ENCODE measurements at places on chromosomes 5 and 9.

DNA sequence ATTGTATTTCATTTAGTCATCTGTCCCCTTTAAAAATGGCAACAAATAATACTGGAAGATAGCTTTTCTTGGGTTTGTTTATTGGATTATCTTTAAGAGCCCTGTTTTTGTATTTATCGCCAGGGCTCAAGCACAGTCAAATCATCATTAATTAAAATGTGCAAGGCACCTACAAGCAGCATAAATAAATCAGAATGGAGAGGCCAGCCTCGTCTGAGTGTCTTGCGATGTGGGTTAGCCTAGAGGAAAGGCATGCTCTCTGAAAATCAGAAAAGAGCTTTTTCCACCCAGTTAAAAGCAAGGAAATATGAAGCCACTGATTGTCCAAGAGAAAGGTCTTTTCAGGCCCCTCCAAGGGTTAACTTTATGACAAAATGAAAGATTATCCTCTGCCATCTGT, 31.8 kb downstream of the ZFAND5 start:
- no peak for DNase-seq

- no peak for DNase-seq
Observed at GRCh38 chr5:180067986-180068385, 3.6 kb downstream of the RNF130 start.

GRCh38 chr5:61551637-61552313, 219.7 kb downstream of the ZSWIM6 start:
- no peak for DNase-seq

DNA sequence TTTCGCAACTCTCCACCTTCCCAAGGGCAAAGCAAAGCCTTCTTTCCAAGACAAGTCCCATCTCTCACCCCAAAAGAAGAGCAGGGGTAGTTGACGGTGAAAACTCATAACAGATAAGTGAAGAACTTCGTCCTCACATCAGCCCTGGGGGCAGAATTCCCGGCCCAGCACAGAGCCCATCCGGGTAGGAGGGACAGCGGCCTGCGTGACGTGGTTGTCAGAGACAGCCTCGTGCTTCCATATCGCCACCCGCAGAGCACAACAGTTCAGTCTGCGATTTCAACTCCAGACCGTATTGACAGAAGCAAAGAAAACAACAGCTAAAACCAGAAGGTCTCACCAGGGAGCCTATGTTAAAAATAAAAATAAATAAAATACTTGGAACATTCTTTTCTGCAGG, 273.2 kb downstream of the SYK start:
- no peak for DNase-seq

DNA sequence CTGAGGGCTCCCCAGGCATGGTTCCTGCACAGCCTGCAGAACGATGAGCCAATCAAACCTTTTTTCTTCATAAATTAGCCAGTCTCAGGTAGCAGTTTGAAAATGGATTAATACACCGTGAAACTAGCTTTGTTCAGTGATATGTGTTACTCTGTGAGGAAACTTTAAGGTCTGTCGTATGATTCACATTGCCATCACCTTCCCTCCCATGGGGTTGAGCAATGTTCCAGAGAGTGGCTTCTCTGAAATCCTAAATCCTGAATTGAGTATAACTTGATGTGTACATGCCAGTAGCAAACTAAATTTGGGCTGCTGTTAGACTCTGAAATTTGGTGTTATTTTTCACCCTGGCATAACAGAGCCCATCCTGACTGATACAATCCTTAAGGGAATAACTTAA, 866.4 kb upstream of the C9orf72 start:
- DNase-seq, result no peak

DNA sequence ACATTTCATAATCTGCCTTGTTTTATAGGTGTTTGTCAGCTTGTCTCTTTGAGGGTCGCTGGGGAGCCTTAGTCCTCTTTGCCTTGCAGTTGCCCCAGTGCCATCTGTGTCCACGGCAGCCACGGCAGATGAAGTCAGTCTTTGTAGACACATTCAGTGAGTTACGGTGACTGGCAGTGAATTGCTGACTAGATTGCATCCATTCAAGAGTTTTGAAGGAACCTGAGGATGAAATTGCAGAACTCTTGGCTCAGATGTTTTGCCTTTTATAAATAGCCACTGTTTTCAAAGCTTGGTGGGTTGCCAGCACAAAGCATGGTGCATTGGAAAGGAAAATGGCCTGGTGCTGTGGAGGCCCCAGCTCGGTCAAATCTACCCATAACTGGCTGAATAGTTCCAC, 125.6 kb downstream of the TRIO start:
- no peak for DNase-seq

GRCh38 chr5:22665801-22666200, 187.3 kb downstream of the CDH12 start:
- DNase-seq, result no peak

DNA sequence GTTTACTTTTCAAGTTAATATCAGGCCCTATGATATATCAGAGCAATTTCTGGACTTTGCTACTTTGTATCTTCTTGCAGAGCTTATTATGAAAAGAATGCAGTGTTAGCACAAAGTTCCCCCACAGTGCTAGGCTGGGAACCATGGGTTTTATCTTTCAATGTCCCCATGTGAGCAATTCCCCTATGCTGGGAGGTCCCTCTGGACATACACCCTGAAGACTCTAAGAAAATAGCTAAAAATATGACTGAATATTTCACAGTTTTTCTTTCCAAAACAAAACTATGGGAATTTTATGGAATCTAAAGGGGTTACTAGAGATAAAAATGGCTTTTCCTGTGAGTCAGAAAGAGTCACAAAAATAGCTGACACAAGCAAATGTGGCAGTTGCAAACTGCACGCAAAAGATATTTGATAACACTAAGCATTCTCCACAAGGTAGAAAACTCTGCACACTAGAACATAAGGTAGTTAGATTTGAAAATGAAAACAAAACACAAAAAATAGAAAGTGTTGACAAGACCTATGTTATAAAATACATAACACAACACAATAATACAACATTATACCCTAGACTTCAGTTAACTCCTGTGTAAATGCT, 487.5 kb upstream of the GRIN3A start:
- DNase-seq, result no peak

GRCh38 chr9:36543916-36544315, 28.8 kb upstream of the MELK start:
- no peak for DNase-seq

- no peak for DNase-seq
Observed at GRCh38 chr5:155416765-155417164, 403.2 kb downstream of the KIF4B start.

GRCh38 chr5:141740885-141741284, 58.9 kb upstream of the ARAP3 start:
- DNase-seq, result no peak

DNA sequence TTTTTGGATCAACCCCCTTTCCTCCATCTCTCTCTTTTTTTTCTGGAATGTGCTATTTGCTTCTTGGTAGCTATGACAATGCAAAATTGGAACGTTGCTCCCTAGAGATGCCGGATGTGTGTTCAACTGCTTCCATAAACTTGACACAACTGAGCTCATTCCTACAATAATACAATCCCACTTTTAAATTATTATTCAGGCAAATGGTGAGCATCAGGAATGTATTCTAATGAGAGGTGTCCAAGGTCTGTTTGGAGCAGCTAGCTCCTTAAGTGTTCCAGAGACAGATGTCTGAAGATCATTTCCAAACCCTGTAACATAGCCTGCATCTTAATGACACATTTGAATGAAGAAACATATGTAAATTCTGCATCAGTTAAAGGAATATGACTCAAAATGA, 518.4 kb downstream of the TAF11L14 start:
- DNase-seq, result no peak

DNA sequence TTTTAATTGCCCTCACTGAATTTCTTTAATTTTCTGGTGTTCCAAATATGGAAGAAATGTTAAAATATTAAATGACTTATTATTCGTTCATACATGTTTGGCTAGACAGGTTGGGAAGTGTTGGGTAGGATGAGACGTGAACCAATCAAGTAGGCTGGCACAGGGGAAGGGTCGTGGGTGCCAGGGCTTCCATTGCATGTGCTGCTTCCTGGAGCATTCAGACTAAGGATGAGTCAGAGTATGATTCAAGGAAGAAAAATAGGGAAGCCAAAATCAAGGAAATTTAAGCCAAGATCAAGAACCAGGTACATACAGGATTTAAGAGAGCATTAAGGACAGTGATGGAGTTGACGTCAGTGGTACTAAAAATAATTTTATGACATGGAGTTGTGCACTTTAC, 2068.0 kb downstream of the MAT2B start:
- no peak for DNase-seq

DNA sequence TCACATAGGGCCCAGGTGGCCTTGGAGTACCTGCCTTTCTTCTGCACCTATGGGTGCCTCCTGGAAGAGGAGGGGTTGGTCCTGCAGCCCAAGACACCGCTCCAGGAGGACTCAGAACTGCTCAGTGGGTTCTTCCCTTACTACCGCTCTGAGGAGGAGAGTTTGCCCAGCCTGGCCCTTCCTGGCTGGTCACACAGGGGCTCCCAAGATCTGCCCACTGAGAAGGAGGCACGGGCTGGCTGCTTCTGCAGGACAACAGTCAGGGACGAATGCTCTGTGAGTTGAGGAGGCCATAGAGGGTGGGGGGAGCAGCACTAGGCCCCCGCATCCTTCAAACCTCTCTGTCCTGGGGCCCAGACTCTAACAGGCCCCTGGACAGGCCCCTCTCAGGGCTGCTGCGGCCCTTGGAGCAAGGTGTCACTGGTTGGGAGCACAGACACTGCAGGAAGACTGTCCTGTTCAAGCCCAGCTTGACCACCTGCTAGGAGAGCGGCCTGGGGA, 9.9 kb upstream of the SLC25A48 start:
- DNase-seq, result no peak

GRCh38 chr9:89508951-89509615, 11.2 kb upstream of the SEMA4D start:
- DNase-seq, result no peak

DNA sequence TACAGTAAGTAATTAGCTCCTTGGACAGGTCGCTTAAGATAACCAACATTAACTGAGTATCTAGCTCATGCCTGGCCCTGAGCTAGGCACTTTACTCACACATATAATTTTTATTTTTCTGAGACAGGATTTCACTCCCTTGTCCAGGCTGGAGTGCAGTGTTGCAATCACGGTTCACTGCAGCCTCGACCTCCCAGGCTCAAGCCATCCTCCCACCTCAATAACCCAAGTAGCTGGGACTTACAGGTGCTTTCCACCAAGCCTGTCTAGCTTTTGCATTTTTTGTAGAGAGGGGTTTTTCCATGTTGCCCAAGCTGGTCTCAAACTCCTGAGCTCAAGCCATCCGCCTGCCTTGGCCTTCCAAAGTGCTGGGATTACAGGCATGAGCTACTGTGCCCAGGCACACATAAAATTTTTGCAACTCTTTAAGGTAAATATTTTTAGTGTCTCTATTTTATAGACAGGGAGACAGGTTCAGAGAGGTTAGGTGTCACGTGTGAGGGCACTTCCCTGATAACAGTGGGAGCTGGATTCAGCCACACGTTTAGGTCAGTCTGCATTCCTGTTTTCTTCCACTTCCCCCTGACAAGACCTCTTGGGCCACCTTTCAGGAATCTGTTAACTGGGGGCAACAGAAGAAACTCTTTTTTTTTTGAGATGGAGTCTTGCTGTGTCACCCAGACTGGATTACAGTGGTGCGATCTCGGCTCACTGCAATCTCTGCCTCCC, 18.2 kb downstream of the HBEGF start:
- no peak for DNase-seq

DNA sequence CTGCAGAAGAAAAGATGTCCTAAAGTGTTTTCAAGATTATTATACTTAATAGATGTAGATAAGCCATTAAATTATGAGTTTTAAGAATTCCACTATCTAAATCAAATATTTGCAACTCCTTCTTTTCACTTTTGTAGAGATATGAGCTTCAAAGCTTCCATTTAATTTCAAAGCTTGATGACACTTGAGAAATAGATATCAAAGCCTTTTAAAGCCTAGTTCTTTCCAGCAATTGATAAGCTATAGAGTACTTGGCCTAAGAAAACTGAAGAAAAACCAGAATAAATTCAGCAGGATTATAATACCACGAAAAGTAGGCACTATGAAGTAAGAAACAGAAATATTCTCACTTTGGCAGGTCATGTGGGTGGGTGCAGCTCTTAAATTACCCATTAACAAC, 1.7 kb downstream of the TNFSF8 start:
- DNase-seq, result no peak

DNA sequence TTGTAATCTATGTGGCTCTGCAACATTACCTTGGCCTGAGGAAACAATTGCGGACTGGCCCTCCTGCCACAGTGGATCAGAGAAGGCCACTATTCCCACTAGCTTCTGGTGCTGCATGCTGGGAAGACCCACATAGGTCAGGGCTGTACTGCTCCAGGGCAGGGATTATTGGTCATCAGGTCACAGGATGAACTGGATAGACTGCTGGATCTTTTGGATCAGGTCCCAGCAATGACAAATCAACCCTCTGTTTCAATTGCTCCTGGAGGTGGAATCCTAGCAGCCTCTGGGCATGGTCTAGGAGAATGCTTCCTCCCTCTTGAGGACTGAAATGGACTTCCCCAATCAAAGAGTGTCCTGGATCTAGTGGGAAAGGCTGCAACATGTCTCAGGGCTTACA, 66.7 kb upstream of the PHF24 start:
- no peak for DNase-seq

- DNase-seq, result no peak
Observed at GRCh38 chr5:171839112-171839511, 53.5 kb downstream of the SMIM23 start.

GRCh38 chr5:15704397-15704947, 204.5 kb downstream of the FBXL7 start:
- DNase-seq, result no peak

GRCh38 chr9:95491543-95492320, 25.0 kb downstream of the PTCH1 start:
- DNase-seq, result no peak

- DNase-seq, result no peak
Observed at GRCh38 chr9:111969061-111969460, 72.4 kb downstream of the UGCG start.

DNA sequence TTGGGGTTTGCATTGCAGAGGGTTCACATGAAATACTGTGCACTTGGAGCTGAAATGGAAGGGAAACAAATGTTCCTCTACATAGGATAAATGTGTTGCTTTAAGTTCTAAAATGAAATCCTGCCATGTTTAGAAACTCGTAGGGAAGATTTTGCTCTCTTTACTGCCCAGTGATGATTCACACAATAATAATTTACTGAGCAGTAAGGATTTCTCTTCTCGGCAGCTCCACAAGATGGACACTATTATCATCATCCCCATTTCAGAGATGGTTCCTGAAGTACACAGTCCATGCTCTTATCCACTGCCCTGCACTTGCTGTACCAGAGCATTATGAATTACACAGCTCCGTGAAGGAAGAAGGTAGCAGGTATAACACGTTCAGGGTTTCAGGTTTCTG, 4.1 kb downstream of the HACD4 start:
- no peak for DNase-seq

Data from glutamatergic neuron (in vitro differentiated cells).